T-helper 1 cell (primary cell): ENCODE measurements at places on chromosomes 1 and 21.
A peak's percentile ranks its signal among the peaks of the same experiment; 100 is the strongest.

DNA sequence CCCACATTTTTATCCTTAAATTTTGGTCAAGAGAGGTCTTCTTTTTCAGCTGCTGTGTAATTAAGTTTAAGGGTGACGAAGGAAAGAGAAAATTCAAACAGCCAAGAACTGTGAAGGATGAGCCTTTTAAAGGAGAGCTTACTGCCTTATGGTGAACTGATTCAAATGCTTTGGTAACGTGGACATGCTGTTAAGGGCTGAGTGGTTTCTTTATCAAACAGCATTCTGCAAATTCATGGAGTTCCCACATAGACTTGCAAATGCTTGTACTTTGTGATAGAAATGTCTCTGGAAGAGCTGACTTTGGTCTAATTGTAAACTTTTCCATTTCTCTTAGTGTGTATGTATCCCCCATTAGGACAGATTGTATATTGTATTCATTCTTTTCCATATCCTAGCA, 93.8 kb downstream of the CHD1L start:
- DNase-seq = no peak

DNA sequence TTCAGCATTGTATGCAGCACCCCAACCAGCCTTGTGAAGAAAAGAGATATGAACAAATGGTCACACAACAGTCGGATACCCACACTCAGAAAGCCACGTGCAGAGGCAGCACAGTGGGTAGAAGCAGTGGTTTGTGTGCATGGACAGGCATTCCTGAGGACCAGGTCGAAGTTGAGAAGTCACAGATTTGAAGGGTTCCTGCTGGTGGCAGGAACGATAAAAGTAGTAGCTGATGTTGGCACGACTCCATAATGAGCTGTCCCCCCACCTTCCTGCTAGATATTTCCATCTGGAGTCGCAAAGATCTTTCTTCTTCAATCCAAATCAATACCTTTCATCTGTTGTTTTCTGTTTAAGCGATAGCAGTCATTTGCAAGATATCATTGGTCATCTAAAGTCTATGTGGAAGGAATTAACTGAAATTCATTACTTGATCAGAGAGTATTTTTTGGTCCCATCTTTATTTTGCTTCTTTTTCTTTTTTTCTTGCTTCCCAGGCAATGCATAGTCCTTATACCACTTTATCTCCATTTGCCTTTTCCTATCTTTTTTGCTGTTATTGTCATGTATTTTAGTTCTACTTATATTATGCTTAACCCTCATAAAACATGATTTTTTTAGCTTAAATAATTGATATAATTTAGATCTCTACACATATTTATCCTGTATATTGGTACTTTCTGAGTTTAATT, 176.4 kb downstream of the DHRS3 start:
- no peak for DNase-seq

DNA sequence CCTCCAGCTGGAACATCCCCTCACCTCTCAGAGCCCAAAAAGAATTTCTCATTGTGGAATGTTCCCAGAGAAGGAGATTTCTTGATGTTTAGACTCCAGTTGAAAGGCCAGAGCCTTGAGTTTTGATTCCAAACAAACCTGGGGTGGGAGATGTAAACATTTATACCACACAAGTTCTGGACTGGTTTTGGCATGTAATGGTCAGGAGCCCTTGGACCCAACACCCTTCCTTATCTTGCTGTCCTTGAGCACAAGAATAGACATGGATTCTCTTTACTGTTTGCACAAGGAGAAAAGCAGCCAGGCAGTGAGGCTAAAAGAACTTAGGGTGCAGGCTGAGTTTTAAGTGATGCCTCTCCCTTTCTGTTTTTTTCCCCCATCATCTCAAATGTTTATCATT, 4.5 kb downstream of the RHBG start:
- no peak for DNase-seq

DNA sequence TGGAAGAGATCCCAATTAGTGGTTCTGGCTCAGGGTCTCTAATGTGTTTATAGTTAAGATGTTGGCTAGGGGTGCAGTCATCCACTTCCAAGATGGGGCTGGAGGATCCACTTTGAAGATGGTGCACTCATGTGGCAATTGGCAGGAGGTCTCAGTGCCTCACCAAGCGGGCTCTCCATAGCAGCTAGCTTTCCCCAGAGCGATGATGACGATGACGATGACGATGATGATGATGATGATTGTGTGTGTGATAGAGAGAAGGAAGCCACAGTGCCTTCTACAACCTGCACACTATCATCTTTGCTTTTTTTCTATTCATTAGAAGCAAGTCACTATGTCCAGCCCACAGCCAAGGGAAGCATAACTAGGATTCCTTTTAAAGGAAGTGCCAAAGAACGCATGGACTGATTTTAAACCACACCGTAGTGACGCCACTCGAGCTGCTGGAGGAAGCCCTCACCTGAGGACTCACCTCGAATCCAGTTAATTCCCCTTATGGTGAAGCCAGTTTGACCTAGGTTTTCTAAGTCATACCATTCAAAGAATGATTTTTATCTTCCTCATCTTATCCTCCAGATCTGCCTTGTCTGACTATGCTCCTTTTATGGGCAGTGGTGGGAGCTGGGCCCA, 49.4 kb downstream of the SRRM1 start:
- DNase-seq = no peak

DNA sequence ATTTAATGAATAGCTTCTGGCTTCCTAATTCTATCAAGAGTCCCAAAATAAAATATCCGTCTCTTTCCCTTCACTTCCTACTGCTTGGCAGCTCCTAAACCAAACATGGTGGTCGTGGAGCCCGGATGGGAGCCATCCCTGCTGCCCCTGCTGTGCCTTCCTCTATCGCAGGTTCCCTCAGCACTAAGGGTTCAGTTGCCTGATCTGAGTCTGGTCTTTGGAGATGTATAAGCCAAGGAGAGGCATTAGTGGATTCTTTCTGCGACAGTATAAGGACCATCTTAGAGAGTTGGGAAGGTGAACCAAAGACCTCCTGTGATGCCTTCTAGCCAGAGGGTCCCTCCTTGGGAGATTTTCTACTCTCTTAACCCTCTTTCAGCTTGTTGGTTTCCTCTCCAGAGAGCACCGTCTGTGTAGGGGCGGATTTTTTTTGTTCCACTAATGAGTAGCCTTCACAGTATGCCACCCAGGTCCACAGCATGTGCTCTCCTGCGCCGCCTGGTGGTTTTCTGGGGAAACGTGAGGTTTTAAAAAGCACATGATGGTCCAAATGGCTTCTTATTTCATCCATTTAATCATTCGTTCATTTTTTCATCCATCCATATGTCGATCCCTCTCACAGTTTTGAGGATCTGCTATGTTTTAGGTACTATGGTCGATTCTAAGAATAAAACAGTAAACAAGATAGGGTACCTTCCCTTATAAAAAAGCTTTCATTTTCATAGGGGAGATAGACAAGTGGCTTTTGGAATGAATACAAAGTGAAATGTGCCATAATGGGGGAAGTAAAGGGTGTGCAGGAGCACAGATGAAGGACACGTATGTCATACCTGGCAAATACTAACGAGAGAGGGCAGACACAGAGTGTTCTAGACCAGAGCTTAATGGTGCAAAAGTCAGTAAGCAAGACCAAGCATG, 71.0 kb downstream of the NFASC start:
- peak; percentile 38 for DNase-seq

- DNase-seq = no peak
These were observed 10.5 kb downstream of the RO60 start for GRCh38 chr1:193069748-193070385.

DNA sequence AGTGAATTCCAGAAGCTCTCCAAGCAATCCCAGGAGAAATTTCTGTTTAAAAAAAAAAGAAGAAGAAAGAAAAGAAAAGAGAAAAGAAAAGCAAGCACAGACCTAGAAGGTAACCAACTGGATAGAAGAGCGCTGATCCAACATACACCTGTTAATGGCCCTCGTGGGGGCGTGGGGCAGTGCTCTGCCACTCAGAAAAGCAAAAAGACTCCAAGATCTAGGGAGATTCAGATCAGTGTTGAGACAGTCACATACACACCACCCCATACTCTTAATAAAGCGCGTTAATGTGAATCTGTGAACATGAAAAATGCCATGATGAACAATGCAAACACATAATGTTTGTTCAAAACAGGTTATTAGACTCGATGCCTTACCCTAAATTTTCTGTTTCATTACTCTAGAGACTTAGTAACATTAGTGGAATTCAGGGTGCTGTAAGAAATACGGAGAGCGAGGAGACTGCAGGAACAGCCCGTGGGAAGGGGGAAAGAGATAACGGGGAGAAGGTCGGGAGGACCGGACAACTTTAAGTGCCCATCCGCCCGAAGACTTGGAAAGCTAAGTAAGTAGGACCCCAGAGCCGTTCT, 406 bp downstream of the NME7 start:
- DNase-seq = no peak

GRCh38 chr1:80363689-80364475, 1357.4 kb upstream of the ADGRL4 start:
- DNase-seq = no peak

DNA sequence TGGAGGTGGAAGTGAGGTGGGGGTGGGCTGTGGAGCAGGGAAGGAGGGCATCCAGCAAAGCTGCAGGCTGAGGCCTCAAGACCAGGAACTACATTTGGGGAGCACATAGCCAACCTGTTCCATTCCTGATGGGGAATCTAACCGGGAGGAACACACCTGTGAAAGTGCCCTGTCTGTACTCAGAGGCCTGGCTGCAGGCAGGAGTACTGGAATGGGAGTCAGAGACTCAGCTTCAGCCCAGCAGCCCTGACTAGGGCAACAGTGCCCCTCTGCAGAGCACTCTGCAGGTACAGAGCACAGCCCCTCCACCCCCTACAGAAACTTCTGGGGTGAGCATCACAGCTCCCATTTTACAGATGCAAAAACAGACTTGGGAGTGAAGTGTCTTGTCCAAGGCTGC, 126.4 kb downstream of the DMRTB1 start:
- no peak for DNase-seq

DNA sequence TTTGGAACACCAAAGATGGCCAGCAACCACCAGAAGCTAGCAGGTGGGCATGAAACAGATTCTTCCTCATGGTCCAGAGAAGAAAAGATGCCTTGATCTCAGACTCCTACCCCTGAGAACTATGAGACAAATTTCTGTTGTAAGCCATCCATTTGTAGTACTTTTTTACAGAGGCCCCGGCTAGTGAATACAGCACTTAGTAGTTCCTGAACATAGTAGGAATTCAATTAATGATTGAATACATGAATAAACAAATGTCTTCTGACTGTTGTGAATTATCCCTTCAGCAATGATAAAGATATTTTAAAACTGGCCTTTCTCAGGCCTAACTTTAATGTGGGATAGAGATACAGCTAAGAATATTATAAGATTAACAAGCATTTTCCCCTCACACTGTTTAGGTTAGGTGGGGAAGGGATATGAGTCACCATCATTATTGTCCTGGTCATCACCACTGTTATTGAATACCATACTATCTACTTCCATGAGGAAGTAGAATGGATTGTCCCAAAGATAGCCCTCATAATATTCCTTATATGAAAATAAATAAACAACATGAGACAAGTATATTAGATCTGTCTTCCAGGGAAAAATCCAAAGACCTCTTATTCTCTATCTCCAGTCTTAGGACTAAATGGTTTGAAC, 51.4 kb downstream of the ADCY10 start:
- no peak for DNase-seq

- no peak for DNase-seq
These were observed 37.7 kb downstream of the DHRS3 start for GRCh38 chr1:12580054-12580887.

GRCh38 chr1:76759950-76760349, 107.3 kb upstream of the ST6GALNAC5 start:
- DNase-seq = no peak

DNA sequence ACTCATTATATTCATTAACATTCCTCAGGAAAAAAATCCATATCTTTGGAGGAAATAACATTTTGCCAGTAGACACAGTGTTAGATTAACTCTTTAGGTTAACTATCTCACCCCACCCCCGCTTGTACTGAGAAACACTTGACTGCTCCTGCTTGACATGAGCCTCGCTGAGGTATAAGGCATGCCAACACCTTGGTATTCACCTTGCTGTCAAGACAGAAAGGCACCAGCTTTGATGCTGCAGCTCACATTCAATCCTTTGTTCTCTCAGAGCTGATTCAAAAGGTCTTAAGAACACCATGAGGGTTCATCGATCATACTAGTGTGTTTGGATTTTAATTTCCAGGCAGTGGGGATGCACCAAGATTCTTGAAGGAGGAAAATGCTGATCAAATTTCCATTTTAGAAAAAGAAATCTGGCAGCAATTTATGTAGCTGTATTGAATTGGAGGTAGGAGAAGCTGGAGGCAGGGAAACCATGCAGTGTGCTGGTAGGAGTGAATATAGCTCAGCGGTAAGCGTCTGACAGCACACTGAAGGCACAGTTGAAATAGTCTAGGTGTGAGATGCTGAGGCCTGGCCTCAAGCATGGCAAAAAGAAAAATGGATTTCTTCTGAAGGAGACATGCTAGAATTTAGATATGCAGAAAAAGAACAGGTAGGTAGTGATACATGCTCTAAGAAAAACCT, 108.0 kb upstream of the ST6GALNAC5 start:
- no peak for DNase-seq

DNA sequence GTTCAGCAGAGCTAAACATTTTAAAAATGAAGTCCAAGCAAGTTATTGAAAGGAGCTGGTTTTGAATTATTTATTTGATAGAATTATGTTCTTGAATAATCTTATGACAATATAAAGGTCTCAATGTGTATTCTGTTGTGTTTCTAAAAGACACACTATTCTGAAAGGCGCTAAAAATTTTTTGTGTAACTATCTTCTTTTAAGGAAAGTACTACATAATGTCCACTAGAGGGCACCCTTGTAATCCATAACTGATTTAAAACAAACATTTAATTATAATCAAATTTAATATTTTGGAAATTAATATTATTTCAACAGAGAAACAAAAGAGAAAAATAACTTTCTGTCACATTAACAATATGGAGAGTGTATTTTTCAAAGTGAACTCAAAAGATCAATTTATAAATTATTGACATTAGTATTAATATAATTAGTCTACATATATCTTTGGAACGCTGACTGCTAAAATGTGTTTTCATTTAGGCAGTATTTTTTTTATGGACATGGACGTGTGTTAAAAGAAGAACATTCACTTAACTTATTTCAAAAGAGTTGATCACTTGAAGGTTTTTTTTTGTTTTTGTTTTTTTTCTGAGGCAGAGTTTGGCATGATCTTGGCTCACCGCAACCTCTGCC, 248.4 kb downstream of the DENND1B start:
- DNase-seq = no peak

- DNase-seq = no peak
These were observed 72.5 kb downstream of the RUNX3 start for GRCh38 chr1:24857507-24858133.

GRCh38 chr1:33517596-33518250, 45.3 kb downstream of the ZSCAN20 start:
- no peak for DNase-seq
